ENCODE measurements at places on chromosomes 1 and 21.
A peak's percentile ranks its signal among the peaks of the same experiment; 100 is the strongest.

DNA sequence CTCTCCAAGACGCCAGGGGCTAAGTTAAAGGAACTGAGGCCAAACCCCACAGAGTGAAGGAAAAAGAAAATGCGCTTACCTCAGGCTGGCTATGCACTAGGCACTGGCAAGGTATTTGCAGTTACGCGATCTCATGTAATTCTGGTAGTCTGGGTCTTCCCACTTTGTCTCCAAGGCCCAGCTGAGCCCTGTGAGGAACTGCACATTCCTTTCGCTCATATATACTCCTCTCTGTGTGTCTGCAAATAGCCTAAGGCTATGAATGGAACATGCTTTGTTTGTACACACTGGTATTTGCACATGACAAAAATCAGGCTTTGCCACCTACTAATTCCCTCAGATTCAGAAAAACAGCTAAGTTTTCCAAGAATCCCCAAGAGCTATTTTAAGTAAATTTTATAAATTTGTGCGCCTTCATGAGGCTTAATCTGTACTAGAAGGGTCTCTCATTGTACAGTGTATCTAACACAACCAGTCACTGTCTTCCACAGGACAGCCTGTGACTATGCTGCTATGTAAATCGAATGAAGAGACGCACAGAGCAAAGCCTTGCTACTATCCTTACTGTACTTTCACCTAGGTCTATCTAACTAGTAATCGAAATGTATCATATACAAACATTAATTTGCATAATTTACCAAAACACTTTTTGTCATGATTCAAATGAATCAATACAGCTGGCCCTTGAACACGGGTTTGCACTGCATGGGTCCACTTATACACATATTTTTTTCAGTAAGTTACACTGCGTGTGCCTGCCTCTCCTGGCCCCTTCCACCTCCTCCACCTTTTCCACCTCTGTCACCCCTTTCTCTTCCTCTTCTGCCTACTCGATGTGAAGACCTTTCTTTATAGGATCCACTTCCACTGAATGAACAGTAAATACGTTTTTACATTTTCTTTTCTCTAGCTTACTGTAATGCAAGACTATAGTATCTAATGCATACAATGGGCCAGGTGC is 87.0 kb downstream of the SIPA1L2 start:
- DNase-seq, result no peak

GRCh38 chr1:22600071-22600816 is 36.2 kb upstream of the C1QA start:
- DNase-seq, result no peak

- DNase-seq, result peak; percentile 7
Measured at GRCh38 chr1:229027622-229028182, 243.2 kb upstream of the RAB4A start.

- DNase-seq, result no peak
Measured at GRCh38 chr1:99539131-99539530, 106.8 kb upstream of the PALMD start.

- DNase-seq, result no peak
Measured at GRCh38 chr1:156858555-156858956, 361 bp downstream of the INSRR start.

- no peak for DNase-seq
Measured at GRCh38 chr21:41774467-41775148, 7.8 kb upstream of the RIPK4 start.

- DNase-seq, result peak; percentile 14
Measured at GRCh38 chr1:169484683-169485430, 887 bp downstream of the SLC19A2 start.

DNA sequence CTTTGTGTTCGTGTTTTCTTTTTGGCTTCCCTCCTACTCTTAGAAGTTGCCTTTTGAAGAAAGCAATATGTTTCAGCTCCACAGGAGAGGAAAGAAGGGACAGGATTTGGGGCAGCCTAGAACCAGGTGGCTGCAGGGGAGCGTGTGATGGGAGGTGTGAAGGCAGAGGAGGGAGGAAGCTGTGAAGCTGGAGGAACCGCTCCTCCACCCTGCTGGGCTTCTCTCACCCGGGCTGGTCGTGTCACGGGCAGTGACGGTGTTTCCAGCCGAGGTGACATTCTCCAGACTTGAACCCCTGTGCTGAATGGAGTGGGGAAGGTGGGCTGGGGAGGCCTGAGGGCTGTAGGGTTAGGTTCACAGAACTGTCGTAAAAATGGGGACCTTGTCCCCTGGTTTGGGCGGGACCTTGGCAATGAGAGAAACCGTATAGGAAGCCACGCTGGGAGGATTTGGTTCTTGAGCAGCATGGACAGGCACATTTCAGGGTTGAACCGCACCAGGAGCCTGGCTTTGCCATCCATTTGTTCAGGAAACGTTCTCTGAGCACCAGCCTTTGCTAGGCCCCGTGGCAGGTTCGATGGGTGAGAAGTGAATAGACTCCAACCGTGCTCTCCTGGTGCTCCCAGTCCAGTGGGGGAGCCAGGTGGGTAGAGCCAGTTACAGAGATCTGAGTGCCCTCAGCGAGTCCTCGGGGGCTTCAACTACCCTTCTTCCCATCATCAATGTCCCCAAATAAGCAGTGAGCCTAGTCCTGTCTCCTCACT is 103.0 kb downstream of the PRDM2 start:
- no peak for DNase-seq

GRCh38 chr1:76500116-76500515 is 367.2 kb upstream of the ST6GALNAC5 start:
- DNase-seq, result no peak

DNA sequence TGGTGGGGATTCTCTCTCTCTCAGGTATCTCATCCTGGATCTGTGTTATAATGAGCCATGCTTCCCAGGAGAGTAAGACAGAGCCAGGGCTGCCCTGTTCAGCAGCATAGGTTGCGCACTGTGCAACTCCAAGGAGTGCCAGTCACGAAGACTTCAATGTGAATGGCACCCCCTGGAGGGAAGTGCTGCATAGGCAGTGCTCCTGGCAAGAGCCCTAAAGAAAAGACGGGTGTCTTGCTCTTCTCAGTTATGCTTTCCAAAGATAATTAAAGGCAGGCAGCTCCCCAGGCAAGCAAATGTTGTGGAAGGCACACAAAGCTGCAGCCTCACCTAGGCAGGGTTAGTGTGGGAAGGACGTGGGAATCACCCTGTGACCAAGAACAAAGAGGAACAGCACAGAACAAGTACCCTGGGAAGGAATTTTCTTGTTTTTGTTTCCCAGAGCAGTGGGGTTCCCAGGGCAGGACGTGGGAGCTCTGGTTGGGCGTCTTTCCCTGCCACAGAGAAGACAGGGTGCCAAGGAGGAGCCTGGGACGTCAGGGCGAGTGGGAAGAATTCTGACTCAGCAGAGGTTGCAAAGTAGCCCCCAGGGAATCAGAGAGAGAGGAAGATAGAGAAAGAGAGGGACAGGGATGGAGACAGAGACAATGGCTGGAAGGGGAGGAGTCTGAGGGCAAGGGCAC is 120.9 kb downstream of the KCNN3 start:
- DNase-seq, result no peak

DNA sequence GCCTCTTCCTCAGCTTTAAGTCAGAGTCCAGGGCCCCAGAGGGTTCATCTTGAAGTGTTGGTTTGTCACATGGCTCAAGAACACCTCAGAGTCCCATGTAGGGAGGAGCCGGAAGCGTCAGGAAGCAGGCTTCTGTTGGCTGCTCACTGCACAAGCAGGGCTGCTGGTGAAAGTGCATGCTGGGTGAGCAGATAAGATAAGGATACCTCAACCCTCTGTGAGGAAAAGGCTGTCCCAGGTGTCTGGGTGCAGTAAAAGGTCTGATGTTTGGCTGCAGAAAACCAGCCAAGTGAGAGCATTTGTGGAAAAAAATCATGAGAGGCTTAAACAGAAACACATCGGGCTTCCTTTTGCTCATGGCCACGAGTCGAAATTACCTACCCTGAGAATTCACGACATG is 6.2 kb upstream of the TEX35 start:
- DNase-seq, result no peak

- DNase-seq, result no peak
Measured at GRCh38 chr1:53339736-53340635, 12.1 kb upstream of the LRP8 start.

DNA sequence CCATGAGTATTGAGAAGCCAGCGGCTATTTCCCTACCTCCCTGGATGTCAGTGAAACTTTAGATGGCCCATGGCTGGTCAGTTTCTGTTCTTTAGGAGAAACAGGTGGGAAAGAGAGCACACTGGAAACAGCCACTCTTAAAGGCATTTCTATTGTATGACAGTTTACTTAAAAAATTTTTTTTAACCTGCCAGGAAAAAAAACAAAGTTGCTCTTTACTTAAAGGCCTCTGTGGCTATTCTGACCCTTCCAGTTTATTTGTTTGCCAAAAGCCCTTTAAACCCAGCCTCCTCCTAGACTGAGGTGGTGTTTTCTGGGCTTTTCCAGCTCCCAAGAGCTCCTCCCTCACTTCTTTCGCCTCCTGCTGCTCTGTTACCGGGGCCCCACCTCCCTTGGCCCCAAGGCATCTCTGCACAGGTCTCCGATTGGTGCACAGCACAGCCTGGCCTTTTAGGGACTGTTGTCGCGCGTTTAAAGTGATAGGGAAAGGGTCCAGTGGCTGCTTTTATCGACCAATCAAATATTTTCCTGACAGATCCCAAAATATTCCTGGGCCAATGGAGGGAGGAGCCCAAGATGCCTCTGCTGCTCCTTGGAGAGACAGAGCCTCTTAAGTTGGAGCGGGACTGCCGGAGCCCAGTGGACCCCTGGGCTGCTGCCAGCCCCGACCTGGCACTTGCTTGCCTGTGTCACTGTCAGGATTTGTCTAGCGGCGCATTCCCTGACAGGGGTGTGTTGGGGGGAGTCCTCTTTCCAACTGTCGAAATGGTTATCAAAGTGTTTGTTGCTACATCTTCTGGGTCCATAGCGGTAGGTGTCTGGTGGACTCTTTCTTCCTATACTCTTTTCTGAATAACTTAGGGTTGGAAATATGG is at the start of gene SH3BGR:
TSS of gene SH3BGR (plus strand) at position 639 of the 875 bp plus-strand sequence. CDS start at position 766, 127 bp downstream.
- no peak for DNase-seq

DNA sequence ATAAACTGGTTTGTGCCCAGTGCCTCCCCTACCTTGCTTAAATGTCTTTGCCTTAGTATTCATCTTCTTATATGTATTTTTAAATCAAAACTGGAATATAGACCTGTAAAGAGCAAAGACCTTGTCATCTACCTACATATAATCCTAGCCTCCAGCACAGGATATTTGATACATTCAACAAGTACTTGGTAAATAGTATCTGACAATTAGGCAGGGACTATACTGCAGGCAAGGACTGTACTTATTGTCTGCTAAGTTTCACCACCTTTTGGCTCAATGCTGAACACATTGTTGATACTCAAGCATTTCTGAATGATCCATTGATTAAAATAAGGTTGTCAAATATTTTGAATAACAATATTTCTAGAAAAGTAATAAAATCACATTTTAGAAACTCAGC is 96.4 kb downstream of the PKN2 start:
- DNase-seq, result no peak
